ENCODE measurements at places on chromosomes 4 and X. TPM values are rescaled to one million over a fixed set of nuclear protein-coding genes. Genes with fewer than 3 reads are reported as not detected.
A peak's percentile ranks its signal among the peaks of the same experiment; 100 is the strongest.

Gene WDR17
- polyA plus RNA-seq = 9.7 TPM

- no peak for DNase-seq
Measured at GRCh38 chrX:149648932-149649331, 17.3 kb upstream of the TMEM185A start.

Gene OCRL
- polyA plus RNA-seq = 30.2 TPM

Gene CSAG3
- not detected for polyA plus RNA-seq

- DNase-seq = peak; percentile 26
Measured at GRCh38 chr4:1616557-1616930, 67.6 kb downstream of the FAM53A start.

DNA sequence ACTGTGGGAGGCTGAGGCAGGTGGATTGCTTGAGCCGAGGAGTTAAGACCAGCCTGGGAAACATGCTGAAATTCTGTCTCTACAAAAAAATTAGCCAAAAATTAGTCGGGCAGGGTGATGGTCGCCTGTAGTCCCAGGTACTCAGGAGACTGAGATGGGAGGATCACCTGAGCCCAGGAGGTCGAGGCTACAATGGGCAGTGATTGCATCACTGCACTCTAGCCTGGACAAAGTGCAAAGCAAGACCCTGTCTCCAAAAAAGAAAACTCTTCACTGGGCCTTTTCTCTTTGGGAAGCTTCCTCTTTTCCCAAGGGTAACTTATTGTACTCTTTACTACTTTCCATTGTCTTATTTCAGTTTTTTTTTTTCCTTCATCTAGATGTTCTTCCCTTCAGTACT is 88.9 kb downstream of the UBE2K start:
- DNase-seq = no peak

All from left lung (tissue), 14 donors.